Stimulated activated CD8-positive, alpha-beta memory T cell treated with anti-CD3 and anti-CD28 coated beads, Interleukin-15, amount 100 ng/mL, for 1 hour (primary cell): ENCODE measurements at places on chromosomes 3 and 15.

DNA sequence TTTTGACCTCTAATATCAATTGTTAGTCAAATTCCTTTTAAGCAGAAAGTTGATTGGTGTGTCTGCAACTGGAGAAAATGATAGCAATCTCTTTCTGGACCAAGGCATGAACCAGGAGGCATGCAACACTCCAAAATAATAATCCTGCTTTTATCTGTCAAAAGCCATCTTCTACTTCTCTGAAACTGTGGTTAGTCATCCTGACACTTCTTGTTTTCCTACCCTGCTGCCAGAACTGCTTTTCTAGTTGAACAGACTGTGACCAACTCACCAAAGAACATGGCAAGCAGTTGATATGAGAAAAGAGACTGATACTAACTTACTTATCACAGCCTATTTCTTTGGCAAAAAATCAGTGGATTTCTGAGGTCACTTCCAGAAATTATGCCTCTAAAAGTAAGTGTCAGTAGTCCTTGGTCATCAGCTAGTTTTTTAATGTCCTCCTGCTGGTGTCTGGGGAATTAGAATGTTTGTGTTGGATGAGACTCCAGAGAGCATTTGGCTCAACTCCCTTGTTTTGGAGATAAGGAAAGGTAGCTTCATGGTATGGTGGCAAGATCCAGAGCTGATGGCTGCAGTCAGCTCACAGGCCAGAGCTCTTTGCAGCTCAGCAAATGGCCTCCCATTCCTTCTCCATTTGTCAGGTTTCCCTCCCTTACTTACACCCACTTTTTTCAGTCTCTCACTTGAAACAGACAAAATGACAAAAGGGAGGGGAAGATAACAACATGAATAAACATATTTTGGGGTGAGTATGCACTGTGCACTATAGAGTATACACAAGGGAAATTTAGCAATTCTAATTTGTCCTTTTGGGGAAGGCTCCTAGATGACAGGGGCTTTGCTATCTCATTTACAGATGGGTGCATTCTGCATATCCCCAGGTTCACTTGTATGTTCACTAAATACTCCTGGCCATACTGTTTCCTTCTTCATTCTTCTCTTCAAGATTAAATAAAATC is 7.0 kb downstream of the CRYGS start:
- DNase-seq = no peak

DNA sequence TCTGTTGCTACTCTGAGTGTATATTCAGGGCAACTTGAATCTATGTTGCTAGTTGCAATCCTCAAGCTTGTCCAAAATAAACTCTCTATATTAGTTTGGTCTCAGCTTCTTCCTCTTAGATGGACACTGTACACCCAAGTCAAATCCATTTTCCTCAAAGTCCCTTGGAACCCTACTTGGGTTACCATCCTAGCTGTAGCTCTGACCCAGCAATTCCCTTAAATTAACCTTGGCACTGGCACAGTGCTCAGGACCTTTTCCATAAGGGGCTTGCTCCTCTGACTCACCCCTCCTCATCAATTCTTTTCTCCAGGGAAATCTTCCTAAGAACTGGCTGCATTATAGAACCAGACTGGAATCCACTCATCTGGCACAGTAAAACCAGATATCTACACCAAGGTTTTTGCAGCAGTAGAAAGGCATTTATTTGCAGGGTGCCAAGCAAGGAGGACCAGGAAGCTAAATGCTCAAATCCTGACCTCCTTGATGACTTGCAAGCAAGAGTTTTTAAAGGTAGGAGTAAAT is 44.9 kb upstream of the B3GALNT1 start:
- no peak for DNase-seq

GRCh38 chr15:95278532-95279245 is 1047.3 kb downstream of the MCTP2 start:
- DNase-seq = no peak

GRCh38 chr15:62248277-62248984 is 83.3 kb upstream of the C2CD4B start:
- no peak for DNase-seq

DNA sequence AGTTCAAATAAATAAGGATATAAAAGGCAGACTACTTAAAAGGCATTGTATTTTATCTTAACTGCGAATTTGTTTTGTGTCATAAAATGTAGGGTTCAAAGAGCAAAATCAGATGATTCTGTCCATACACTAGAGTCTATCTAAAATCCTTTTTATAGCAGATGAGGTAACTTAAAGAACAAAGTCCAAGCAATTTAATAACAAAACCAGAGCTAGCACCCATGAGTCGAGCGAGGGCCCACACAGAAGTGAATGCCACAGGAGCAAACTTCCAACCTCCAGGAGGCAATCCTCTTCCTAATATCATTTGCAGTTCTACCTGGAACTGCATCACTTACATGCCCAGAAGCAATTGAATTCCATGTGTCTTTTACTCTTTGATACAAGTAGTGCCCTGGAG is 35.4 kb upstream of the KBTBD8 start:
- DNase-seq = no peak

- no peak for DNase-seq
Observed at GRCh38 chr15:94398001-94398400, 166.6 kb downstream of the MCTP2 start.

DNA sequence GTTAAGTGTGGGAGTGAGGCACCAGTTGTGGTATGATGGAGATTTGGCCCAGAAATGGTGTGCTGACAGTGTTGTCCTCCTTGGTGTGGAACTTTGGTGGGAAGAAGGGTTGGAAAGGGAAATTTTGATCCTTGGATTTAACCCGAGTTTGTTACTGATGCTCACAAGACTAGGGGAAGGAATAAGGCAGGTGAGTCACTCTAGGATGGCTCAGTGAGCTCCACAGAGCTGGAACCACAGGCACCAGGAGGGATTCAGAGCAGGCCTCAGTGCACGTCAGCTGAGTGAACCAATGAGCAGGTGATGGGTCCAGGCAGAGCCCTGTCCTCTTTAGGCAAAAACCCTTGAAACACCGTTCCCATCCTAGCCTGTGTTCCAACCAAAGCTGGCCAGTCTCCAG is 11.4 kb downstream of the CHRD start:
- no peak for DNase-seq
